Stimulated activated CD8-positive, alpha-beta memory T cell treated with anti-CD3 and anti-CD28 coated beads, Interleukin-7, amount 100 ng/mL, for 1 hour (primary cell): ENCODE measurements at places on chromosomes 13 and 19.

DNA sequence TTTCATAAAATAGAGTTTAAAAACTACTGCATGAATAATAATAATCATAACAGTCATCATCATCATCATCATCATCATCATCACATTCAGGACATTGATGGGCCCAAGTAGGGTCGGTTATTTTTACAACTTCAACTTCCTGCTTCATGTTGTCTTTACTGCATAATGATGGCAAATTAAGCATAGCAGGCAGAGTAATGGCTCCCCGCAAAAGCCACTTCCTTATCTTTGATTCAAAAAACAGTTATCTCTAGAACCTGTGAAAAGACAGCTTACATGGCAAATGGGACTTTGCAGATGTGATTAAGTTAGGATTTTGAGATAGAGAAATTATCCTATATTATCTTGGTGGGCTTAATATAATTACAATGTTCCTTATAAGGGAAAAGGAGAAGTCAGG, 792.9 kb downstream of the LIG4 start:
- no peak for DNase-seq

- DNase-seq: no peak
These were observed 14.8 kb upstream of the ZNF43 start for GRCh38 chr19:21850656-21851255.

DNA sequence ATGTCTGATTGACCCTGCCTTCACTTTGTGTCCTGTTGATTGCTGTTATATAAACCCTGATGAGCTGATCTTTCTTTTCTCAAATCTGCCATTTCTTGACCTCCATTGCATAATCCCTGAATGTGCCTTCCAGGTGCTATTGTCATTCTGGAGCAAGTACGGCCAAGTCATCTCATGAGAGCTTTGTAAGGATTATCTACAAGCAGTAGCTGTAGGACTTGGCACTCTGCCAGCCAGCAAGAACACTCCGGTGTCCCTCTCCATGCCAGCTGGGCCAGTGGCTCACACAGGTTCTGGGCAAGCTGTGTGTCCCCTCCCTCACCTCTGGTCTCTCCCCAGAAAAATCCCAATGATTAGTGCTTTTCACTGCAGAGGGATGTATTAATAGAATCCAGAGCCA, 348.1 kb downstream of the FOXO1 start:
- no peak for DNase-seq

GRCh38 chr13:106507560-106508274, 27.7 kb downstream of the EFNB2 start:
- DNase-seq: no peak

DNA sequence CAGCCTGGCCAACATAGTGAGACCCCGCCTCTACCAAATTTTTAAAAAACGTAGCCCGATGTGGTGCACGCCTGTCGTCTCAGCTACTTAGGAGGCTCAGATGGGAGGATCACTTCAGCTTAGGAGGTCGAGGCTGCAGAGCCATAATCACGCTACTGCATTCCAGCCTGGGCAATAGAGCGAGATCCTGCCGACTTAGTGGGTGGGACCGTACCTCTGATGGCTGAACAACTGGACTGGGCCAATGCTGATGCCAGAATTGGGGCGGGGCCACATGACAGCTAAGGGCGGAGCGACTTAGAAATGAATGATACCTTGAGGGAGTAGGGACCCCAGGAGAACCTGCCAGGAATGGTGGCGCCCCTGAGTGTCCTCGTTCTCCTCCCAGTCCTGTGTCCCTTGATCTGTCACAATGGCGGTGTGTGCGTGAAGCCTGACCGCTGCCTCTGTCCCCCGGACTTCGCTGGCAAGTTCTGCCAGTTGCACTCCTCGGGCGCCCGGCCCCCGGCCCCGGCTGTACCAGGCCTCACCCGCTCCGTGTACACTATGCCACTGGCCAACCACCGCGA, 3.6 kb downstream of the LTBP4 start:
- DNase-seq: no peak

DNA sequence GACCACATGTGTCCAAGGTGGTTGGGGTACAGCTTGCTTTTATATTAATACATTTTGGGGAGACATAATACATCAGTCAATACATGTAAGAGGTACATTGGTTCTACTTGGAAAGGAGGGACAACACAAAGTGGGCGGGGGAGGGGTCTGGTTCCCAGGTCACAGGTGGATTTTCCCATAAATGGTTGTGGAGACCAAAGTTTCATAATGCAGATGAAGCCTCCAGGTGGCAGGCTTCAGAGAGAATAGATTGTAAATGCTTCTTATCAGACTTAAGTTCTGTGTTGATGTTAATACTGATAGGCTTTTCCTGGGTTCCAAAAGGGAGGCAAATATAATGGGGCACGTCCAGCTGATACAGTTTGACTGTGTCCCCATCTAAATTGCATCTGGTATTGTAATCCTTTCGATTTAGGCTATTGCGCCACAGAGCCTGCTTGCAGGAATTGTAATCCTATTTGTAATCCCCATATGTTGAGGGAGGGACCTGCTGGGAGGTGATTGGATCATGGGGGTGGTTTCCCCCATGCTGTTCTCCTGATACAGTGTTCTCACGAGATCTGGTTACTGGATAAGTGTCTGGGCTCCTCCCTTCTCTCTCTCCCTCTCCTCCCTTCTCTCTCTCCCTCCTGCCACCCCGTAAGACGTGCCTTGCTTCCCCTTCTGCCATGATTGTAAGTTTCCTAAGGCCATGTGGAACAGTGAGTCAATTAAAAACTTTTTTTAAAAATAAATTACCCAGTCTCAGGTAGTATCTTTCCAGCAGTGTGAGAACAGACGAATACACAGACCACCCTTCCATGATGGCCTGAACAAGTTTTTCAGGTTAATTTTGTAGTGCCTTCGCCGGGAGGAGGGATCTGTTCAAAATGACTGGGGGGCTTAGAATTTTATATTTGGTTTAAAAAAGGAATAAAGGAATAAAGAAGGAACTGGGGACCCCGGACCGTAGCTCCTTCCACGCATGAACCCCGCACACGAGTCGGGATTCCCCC, 44.9 kb downstream of the ZNF823 start:
- DNase-seq: no peak

GRCh38 chr19:8163759-8164158, 14.4 kb upstream of the FBN3 start:
- DNase-seq: no peak

GRCh38 chr13:74765955-74766354, 631.8 kb upstream of the KLF12 start:
- no peak for DNase-seq

GRCh38 chr19:5991244-5991838, 13.4 kb upstream of the RANBP3 start:
- no peak for DNase-seq

GRCh38 chr13:65966991-65967451, 1263.1 kb downstream of the PCDH9 start:
- DNase-seq: no peak

DNA sequence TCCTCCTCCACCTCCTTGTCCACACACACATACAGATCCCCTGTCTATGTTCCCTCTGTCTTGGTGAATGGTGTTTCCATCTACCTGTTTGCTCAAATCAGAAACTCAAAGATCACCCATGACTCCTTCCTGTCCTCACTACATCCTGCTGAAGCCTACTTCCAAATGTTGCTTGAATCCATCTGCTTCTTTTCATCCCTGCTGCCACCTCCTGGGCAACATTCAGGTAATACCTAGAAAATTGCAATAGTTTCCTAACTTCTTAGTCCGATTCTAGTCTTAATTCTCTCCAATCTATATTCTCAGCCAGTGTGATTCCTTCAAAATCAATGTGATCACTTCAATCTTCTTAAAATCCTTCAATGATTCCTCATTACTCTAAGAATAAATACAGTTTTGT, 155.5 kb upstream of the STARD13 start:
- no peak for DNase-seq

- DNase-seq: no peak
These were observed 500.3 kb downstream of the KLF12 start for GRCh38 chr13:73633817-73634460.

DNA sequence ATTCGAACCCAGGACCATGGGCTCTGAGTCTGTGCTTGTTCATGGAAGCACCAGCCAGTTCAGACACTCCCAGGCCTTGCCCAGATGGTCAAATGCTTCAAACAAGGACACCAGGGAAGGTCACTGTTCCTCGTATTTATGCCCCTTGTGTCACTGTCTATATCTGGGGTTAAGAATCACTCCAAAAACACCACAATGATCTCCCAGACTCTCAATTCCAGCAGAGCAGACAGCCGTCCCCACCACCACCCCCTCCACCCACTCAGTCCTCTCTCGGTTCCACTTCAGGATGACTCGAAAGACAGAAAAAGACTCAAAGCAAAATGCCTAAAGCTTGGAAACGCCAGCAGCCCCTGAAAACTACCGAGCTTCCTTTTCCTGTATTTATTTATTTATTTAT, 79.0 kb downstream of the INSR start:
- DNase-seq: no peak

- no peak for DNase-seq
These were observed 109.3 kb upstream of the IPO5 start for GRCh38 chr13:97844151-97844550.

DNA sequence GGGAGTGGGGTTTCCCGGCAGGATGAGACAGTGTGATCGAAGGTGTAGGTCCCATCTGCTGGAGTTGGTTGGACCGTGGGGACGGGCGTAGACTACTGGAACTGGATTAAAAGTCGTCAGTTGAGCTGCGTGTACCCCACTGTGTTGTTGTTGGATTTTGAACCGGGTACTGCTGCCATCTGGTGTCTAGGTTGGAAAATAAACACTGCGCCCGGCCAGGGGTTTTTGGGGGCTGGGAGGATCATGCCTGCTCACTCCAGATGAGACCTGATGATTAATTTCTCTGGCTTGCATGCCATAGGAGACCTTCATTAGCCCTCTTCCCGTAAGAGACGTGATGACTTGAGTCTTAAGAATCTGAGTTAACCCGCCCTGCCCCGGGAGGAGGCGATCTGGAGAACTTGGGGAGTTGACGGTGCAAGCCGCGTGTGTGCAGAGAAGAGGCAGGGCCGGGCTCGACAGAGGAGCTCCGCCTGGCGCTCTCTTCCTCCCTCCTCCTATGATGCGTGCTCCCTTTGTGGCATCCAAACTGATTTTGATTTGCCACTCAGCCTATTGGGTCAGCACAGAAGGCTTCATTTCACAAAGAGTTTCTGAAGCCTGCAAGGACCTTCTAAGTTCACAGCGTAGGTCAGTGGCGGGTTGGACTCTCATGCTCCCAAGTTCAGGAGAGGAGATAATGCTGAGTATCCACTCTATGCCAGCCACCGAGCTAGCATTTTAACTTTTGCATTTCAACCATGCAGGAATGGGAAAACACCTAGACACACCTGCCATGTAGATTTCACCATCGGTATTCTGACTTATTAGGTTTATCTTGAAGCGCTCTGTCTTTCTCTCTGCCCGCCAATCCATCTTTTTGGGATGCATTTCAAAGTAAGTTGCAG, 2.7 kb downstream of the UHRF1 start:
- DNase-seq: peak; percentile 43

- DNase-seq: no peak
These were observed 9.9 kb downstream of the CEACAM4 start for GRCh38 chr19:41616792-41617621.

- DNase-seq: no peak
These were observed 4.1 kb upstream of the SOX1 start for GRCh38 chr13:112062571-112063570.

DNA sequence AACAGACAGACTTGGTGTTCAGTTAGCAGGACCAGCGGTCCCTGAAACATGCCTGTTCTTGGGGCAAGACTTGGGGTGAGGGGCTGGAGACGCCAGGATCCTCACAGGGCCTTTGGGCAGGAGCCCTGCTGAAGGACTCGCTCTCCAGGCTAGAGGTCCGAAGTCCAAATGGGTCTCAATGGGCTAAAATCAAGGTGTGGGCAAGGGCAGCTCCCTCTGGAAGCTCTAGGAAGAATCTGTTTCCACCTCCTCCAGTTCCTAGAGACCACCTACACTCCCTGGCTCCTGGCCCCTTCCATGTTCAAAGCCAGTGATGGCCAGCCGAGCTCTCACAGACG, 111.3 kb downstream of the TUBA3C start:
- no peak for DNase-seq

- no peak for DNase-seq
These were observed 32.2 kb upstream of the FBL start for GRCh38 chr19:39878398-39878797.

DNA sequence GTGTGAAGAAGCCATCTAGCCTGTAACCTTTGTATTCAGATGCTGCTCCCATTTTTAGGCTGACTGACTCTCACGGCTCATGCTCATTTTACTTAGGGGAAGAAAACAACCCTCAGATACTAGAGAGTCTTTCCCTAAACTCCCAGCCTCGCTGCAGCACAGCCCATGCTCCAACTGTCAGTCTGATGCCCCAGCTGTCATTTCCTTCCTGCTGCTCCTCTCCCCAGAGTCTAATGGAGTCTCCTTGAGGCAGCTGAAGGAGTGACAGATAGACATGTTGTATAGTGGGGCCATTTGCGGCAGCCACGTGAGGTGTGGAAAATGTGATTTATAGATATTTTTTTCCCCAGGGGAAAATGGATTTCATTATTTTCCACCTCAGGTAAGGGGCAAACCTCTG, 59.2 kb upstream of the OLFM4 start:
- DNase-seq: no peak

GRCh38 chr19:16342002-16342715, 17.5 kb downstream of the KLF2 start:
- no peak for DNase-seq

DNA sequence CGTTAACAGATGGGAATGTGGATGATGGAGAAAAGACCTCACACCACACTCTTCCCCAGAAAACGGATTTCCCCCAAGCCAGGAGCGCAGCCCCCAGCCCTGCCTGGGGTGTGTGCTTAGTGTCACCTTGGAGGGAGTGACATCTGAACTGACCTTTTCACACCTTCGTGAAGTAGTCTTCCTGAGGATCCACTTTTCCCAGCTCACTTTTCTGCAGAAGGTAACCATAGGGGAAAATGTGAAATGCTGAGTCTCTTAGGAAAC, 26.2 kb downstream of the SIAH3 start:
- DNase-seq: no peak

DNA sequence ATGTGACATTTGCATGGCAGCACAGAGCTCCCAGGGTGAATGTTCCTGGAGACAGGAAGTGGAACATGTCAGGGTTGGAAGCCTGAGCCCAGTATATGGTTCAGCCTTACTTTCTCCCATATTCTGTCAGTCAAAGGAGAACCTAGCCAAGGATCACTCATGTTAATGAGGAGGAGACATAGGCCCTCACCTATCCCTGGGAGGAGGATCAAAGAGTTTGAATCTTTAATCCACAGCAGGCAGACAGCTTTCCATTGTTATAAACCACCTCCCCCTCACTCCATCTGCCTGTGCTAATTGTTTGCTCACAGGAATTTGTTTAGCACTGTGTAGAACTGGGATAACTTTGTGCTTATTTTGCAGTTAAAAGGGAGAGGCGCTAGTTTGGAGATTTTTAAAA, 1069.1 kb downstream of the EFNB2 start:
- no peak for DNase-seq

GRCh38 chr13:41678848-41679247, 221.5 kb downstream of the RGCC start:
- DNase-seq: no peak
